Lung (tissue), 17 donors: ENCODE measurements at places on chromosomes 4 and X. TPM values are rescaled to one million over a fixed set of nuclear protein-coding genes. Genes with fewer than 3 reads are reported as not detected.

- no peak for DNase-seq
Observed at GRCh38 chr4:155062948-155063347, 145.5 kb upstream of the NPY2R start.

Gene MTTP
- 0.04 TPM for polyA plus RNA-seq

GRCh38 chr4:149889991-149890390 lies 74.3 kb upstream of the IQCM start:
- DNase-seq = no peak

DNA sequence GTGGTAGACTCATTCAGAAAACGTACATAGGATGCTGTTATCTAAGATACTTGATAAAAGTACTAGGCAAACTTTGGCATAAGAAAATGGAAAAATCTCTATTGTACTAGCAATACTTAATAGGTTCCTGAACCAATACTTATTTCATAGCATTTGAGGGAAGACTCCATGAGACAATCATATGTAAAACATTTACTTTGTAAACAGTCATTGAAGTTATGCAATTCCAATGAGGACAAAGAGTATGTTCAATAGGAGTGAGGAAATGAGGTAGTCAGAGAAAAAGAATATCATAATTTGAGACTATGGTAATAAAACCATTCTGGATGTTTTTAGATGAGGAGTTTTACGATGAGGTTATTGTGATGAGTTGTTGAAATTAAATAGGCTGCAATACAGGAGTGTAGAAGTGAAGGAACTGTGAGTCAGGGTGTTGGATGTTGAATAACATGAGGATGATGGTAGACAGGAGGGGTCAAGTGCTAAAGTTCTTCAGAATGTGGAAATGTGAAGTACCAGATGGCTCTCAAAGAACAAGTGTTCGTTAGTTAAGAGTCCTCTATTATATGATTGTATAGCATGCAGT lies 397.9 kb downstream of the PPP3CA start:
- DNase-seq = no peak

- no peak for DNase-seq
Observed at GRCh38 chrX:445727-446126, 59.0 kb upstream of the PPP2R3B start.

- no peak for DNase-seq
Observed at GRCh38 chr4:156974264-156974663, 2.7 kb upstream of the PDGFC start.

DNA sequence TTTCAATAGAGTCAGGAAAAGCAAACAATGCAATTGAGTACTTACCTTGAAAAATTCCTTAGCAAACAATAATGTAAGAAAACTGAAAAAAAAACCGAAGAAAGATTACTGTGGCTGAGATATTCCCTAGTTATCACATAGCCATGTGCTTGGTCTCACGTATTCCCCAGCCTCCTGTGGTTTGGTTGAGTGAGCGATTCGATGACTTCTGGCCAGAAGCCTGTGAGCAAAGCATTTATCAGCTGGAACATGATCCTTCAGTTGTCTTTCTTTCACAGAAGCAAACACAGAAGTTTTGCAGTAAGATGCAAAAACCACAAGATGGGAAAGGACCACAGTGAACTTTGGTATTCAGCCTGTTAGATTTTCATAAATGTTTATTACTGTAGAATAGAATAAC lies 1754.3 kb upstream of the AGA start:
- DNase-seq = peak; percentile 40

Gene QDPR
- 23.4 TPM for polyA plus RNA-seq
